ENCODE measurements at places on chromosomes 7 and 10. TPM values are rescaled to one million over a fixed set of nuclear protein-coding genes. Genes with fewer than 3 reads are reported as not detected.

DNA sequence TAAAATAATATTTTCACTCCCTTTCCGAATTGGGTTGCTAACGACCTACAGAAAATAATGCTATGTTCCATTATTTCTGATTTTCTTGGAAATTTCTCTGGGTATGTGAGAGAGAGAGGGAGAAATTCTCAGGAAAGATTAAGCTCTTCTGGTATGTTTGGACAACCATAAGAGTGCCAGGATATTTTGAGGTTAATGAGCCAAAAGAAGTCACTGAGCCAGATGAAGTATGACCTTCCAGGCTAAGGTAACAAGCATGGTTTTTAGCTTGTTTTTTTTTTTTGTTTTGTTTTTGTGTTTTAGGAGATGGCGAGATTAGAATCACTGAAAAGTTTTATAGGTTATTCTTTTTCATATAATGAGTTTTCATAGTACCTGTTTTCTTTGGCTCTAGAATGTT lies 171.0 kb upstream of the FOXP2 start:
- DNase-seq: no peak

GRCh38 chr7:12729112-12729511 lies 41.7 kb downstream of the ARL4A start:
- no peak for DNase-seq

DNA sequence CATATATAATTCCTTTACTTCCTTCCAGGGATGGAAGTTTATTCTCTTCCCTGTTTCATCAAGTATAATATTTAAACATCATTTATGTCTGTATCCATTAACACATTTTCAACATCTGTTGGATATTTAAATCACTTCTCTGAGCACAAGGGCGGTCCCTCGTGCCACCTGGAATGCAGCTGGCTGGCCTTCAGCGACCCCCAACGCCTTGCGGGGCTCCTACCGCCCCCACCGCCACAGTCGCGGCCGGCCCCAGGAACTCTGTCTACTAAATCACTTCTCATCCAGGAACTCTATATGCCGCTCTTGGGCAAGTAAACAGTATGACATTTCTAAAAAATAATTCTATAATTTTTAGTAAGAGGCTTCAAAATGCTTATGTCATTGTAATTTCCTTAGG lies 221.1 kb upstream of the PTN start:
- no peak for DNase-seq

Gene AOAH
- not detected for total RNA-seq

Gene FOXP2
- total RNA-seq: 23.1 TPM

DNA sequence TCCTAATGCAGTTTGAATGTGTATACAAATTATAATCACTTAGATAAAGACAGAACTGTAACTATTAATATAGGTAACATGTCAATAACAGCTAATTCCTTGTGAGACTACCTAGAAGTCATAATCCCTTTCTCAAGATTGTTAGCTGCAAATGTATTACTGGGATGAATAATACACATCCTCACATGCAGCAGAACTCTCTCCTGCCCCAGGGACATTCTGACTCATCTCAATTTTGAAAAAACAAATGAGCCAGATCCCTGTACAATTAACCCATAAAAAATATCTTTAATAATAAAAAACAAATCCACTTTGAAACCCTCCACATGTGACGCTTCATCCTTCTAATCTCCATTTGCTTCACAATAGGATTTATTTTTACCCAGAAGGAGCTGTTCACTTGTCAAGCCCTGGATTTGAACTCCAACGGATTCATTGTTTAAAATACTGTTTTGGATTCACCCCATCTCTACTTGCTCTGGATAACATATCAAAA lies 428.4 kb upstream of the TEX47 start:
- DNase-seq: no peak

DNA sequence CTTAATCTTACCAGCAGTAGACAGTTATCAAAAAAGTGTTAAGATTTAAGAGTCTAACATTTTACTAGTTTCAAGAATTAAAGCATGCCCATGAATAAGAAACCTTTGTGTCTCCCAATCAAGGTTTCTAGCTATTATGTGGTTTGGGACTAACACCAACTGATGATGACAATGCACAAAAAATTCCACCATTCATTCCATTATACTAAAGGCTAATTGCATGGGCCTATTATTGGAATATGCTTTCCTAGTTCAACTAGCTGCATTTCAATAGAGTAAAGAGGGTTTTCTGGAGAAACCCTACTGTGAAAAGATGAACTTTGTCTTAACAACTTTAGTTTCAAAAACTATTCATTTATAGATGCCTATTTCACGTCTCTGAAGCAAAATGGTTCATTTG lies 44.6 kb downstream of the UBE2H start:
- DNase-seq: no peak

DNA sequence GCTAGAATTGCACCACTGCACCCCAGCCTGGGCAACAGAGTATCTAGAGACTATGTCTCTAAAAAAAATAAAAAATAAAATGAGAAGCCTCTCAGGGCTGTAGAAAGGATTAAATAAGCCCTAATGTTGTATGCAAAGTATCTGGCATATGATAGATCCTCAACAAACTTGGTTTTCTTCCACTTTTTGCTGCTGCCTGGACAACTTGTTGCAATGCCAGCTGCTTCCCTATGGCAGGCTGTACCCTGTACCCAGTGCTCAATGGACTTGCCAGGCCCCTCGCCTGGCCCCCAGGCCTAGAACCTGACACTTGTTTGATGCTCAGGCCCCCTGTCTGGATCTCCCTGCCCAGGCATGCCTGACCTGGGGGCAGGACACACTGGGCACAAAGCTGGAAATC lies 28.5 kb upstream of the CDH23 start:
- DNase-seq: no peak

DNA sequence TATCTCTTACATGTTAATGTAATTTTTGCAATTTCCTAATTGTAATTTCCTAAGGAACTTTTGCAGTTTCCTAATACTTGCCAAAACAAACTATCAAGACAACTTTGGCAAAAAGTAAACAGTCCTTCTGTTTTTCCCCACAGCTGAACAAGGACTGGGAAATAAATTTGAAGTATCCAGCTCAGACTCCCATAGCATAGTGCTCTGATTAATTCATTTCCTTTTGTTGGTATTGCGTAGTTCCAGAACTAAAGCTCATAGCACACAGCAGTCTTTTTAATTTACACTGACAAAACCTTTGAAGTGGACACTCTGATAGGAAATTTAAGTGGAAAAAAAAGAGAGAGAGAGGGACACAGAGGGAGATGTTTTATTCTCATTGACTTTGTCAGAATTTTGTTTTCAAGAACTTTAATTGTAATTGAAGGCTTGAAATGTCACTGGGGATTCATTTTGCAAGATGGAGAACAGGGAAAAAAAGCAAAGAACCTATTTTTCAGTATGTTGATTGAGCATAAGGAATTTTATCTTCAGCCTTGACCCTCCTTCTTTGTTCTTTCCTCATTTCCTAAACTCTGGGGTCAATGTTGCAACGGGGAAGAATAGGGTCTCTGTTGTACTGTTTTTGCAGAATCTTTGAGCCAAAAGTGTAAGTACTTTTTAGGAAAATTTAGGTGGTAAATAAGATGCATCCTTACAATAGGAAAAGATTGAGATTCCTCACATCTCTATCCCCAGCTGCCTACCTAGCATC lies 232.2 kb upstream of the NPSR1 start:
- DNase-seq: no peak

GRCh38 chr10:44992070-44992731 lies 8.5 kb upstream of the ZNF22 start:
- peak; percentile 84 for DNase-seq

DNA sequence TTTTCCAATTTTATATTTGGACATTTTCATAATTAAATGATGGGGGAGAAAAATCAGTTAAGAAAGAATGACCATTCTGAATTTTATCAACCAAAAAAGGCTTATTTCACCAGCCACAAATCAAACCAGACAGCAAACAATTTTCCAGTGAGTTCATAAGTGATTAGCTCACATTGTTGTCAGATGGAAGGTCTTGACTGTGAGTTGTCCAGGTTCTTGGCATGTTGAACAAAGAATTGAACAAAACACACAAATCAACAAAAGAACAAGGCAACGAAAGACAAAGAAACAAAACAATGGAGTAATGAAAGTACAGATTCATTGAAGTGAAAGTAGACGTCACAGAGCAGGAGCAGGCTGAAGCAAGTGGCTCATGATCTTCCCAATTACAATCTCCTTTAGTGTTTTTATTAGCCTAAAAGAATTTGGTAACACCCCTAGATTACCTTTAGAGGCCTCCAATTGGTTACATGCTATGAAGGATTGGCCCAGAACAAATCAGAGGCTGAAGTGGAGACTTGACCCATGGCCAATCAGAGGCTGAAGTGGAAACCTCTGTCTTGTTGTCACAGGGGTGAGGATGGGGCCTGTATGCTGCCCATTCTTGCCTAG lies 248.7 kb downstream of the NEBL start:
- DNase-seq: no peak

GRCh38 chr7:41637049-41637448 lies 65.8 kb downstream of the INHBA start:
- DNase-seq: no peak

DNA sequence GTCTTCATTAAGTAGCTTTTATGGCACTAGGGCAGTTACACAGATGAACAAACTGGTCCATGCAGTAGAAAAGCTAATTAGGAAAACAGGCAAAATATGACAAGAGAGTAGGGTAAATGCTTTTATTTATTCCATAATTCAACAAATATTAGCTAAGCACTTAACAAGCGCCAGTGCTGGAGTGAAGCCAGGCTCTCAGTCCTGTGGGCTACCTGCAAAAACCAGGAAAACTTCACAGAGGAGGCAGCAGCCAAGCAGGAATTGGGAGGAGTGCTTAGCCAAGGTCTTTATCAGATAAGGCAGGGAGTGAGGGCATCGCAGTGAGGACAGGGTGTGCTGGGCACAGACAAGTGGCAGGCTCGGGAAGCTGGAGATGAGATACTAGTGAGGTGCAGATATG lies 4.9 kb upstream of the KAT6B start:
- no peak for DNase-seq

Gene MCM10
- total RNA-seq: 3.7 TPM

Gene ANKRD30A
- not detected for total RNA-seq

DNA sequence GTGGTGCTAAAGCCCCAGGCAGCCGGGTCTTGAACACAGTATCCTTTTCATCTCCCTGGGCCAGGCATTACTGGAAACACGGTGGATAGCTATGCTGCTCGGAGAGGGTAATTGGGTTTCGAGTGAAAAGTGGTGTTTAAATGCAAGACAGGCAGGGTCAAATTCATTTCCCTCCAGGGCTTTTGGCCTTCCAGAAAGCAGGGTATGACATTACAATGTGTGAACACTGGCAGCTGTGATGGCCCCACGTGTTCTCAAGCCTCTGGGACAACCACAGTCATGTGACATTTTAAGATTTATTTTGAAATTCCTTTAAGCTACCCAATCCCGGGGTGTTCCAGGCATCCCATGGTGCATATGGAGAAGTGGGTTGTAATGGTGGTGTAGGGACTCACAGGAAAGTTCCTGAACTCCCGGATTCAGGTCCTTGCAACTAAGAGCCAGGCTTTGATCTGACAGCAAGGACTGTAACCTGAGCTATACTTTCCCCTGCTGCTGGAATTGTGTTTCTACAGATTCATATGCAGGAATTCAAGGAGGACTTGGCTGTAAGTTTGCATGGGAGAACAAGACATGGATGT lies 46.8 kb downstream of the INSYN2A start:
- DNase-seq: no peak

DNA sequence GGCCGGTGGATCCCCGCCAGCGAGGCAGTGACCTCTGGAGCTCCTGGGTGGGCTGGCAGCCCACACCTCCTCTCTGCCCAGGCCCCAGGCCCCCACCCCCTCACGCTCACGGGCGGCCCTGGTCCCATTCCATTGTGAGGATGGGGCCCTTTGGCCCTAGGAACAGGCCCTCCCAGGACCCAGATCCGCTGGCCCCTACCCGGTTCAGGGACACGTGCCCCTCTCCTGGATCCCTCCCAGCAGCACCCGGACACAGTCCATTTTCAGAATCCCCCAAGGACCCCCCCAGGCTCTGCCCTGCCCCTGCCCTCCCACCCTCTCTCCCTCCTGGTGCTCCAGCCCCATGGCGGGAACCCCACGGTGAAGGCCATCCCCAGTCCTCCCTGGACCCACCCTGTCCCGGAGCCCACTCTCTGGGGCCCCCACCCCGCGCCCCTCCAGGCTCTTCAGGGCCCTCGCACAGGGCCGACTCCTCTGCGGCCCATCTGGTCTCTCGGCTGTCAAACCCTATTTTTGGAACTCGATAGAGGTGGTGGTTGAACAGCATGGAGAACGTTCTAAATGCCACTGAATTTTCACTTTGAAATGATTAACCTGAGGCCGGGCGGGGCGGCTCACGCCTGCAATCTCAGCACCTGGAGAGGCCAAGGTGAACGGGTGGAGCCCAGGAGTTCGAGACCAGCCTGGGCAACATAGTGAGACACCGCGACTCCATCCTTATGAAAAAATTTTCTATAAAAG lies 8.1 kb downstream of the ADAP1 start:
- DNase-seq: peak; percentile 74

GRCh38 chr10:92593619-92594588 lies 974 bp downstream of the KIF11 start:
- no peak for DNase-seq

Gene HMX2
- not detected for total RNA-seq

DNA sequence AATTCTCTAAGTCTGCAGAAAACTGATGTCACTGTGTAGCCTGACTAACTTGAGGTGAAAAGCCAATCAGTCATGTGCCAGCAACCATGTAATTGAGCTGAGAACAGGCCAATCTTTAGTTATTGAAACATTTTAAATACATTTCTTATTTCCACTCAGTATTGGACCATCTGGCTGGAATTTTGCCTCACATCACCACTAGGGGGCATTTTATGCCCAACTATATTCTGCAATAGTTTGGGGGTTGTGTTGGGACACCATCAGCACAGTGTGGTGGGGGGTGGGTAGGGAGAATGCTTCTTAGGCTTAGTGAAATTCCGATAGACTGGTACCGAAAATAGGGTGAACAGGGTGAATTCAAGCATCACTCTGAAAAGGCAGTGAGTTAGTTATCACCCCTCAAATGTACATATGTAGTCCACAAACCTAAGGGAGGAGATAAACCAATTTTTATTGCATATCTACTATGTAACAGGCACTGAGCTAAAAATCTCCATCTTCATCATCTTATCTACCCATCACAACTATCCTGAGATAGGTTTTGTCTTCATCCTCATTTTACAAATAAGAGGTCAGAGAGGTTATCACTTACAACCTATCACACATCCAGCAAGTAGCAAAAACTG lies 17.8 kb downstream of the NPSR1 start:
- no peak for DNase-seq

DNA sequence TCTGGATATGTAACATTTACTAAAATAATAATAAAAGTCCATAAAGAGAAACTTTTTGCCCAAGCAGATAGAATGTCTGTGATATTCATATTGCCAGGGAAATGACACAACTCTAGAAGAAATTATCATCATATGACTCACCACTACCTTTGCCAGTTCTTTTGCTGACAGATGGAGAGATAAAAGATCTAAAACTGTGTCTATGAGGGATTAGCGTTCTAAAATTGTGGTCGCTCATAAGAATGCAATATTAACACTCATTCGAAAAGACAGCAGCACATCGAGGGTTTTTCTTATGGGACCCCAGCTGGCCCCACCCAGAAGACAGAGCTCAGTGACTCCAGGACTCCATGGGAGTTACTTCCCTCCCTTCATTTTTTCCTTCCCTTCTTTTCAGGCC lies 16.6 kb upstream of the LANCL2 start:
- DNase-seq: no peak
